ENCODE measurements at places on chromosomes 2 and 18.
A peak's percentile ranks its signal among the peaks of the same experiment; 100 is the strongest.

DNA sequence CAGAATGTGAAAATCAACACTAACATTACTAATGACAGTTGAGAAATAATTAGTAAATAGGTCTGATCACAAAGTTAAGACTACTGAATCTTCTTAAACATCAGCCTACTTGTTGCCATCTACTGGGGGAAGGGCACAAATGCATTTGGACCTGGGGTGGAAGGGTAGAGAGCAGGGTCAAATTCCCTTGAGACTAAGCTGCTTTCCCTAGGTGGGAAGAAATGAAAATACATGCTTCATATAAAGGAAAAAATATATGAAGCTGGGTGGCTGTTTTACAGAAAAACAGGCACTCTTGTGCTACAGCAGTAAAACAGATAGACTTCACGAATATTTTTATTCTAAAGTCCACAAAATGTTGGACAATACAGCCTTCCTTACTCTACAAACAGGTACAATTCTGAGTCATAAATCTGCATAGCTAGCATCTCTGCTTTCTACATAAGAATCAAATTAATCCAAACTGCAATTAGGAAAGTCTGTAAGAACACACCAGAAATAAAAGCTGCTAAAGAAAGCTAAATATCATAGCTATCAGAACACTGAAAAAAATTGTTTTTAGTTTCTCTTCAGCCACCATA is 10.9 kb downstream of the TRIP12 start:
- DNase-seq = no peak

DNA sequence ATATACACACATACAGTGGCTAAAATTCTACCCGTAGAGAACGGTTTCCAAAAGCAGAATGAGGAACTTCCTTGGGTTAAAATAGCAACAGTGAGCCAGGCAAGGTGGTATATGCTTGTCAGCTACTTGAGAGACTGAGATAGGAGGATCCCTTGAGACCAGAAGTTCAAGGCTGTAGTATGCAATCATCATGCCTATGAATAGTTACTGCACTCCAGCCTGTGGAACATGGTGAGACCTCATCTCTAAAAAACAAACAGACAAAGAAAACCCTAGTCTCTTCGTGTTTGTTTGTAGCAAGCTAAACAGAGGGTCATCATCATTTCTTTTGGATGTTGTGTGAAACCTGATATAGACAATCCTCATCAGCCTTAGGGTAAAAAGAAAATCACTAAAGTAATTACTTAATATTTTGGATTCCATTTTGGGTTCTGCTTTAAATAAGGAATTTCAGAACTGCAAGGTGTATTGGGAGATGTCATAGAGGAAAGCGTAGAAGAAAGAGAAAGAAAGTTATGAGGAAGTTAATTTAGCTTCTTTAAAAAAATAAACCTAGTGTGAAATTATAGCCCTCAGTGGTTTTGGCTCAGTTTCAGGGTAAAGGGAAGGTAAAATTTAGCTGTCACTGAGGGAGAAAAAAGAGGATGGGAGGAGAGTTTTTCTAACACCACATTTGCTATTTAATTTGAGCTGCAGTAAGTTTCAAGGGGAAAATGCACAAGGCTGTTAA is 46.5 kb downstream of the PLEK start:
- no peak for DNase-seq

DNA sequence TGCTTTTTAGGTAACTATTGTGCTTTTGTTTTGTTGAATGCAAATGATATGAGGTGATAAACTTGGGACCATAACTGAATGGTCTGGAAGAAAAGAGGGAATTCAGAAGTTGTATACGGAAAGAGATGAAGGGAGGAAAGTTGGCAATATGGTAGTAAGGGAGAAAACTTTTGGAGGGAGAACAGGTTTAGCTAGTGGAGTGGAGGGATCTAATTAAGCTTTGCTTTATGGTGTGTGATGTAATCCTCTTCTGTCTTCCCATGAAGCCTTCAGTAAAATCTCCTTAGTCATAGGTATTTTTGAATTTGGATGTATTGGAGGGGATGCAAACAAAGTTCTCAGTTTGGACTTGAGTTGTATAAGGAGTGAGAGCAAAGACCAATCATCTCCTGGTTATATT is 20.2 kb upstream of the RAB10 start:
- DNase-seq = no peak

DNA sequence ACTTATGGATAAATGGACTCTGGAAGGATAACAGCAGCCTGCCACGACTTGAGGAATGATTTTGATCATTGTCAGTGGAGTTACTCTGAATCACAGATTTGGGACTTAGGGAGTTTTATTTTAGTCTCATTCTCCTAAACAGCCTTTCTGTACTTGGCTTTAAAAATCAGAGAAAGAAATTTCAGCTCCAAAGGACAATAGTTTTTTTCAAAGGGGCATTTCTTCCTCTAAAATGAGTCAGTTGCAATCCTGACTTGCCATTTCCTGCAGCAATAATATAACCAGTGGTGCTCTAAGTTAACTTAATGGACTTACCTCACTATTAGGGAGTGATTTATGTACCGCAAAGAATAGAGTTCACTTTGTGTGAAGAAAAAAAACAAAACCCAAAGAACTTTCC is 35.1 kb upstream of the MTX2 start:
- DNase-seq = no peak

- no peak for DNase-seq
Observed at GRCh38 chr2:173021939-173022371, 53.7 kb upstream of the MAP3K20 start.

DNA sequence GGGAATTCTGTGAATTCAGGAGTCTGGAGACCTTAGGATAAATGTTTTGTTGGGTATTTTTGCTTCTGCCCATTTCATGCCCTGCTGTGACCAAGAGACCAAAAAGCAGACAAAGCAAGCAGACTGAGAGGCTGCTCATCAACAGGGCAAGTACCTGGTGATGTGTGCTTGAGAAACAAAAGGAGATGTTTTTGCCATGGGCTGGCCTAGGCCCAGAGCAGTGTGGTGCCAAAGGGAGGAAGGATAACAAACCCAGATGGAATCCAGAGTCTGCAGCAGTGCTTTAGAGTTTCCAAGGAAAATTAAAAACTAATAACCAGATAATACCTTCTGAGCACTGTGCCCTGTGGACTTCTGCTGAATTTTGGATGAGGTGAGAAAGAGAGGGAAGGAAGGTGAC is 538.4 kb downstream of the STK39 start:
- no peak for DNase-seq

DNA sequence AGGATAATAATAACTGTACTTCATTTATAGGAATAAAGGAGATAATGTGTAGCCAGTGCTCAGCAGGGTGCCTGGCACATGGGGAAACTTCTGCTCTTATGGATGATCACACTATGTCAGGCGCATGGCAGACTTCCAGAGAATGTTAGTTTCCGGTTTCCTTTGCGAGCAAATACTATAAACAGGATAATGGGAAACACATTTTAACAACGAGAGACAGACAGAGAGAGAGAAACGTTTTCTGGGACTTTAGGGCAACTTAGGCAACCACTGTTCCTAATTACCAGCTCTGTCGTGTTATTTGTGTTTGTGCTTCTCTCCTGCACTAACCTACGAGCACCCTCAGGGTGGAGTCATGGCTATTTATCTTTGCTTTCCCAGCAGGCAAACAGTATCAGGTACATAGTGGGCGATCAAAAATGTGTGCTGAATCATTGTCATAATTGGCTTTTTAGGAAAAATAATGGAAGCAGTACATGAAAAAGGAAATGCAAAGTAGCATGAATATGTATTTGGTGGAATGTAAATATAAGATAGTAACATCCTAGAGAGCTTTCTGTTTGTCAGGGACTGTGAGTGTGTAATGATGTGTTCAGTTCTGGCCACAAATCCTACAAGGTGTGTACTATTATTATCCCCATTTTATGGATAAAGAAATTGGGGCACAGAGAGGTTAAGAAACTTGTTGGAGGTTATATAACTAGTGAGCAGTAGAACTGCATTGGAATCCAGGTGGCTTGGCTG is 36.8 kb upstream of the IGFBP2 start:
- no peak for DNase-seq

GRCh38 chr2:6342273-6342920 is 523.3 kb downstream of the CMPK2 start:
- DNase-seq = no peak

- no peak for DNase-seq
Observed at GRCh38 chr2:141062031-141062430, 1068.8 kb downstream of the LRP1B start.

GRCh38 chr2:2027271-2027670 is 283.0 kb upstream of the PXDN start:
- no peak for DNase-seq

- peak; percentile 3 for DNase-seq
Observed at GRCh38 chr18:51235009-51235789, 37.7 kb upstream of the MEX3C start.

DNA sequence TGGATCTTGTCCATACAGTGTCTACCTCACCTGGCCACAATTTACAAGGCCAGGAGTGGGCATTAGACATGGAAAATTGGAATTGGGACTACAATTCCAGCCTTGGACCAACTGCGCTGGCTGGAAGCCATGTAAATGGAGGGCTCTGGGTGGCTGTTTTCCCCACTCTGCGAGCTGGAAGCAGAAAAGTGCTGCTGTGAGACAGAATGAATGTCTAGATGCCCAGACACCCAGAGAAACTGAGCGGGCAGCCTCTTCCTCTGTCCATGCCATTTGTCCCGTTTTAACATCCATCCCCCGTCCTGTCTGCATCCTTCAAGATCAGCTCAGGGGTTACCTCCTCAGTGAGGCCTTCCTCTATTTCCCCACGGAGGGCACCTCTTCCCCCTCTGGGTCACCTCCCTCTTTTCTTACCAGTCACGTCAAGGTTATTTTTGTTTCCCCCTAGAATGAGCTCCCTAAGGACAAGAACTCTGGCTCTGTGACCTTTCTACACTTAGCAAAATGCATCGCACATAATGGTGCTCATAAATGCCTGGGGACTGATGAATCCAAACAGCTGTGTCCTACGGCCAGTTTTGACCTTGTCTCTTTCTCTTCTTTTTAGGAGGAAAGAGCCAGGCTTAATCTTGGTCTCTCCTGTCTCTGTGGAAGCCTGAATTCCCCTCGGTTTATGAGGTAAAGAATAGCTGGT is 41.2 kb downstream of the MCFD2 start:
- no peak for DNase-seq

DNA sequence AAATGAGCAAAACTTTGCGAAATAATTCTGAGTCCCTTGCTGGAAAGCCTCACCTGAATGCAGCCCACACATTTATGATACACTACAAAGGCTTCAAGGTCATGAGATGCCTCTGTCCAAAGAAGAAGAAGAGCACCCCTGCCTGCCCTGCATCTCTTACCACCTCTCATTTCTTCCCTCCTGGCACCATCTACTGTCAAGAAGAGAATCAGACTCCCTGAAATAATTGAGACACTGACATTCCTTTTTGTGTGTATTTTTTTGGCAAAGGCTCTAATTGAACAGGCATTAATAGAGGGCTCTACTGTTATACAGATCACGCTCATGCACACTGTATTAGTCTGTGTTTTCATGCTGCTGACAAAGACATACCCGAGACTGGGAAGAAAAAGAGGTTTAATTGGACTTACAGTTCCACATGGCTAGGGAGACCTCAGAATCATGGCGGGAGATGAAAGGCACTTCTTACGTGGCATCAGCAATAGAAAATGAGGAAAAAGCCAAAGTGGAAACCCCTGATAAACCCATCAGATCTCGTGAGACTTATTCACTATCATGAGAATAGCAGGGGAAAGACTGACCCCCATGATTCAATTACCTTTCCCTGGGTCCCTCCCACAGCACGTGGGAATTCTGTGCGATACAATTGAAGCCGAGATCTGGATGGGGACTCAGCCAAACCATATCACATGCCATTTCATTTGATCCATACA is 176.3 kb downstream of the ALPK2 start:
- DNase-seq = no peak

DNA sequence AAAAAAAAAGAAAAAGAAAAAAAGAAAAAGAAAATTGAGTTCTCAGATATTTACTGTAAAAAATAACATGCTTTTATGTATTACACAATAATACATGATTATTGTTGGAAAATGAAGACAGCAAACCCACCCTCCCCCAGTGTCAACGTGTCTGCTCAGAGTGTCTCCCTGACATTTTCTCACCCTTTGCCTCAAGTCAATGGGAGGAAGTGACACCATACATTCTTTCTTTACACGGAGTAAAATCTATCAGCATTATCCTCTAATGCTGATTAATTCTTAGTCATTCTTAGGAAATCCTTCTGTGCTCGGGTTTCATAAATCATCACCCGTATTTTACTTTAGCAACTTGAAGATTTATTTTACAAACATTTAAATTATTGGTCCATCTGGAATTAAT is 32.0 kb downstream of the CTAGE1 start:
- DNase-seq = no peak

- no peak for DNase-seq
Observed at GRCh38 chr18:35507623-35508022, 9.9 kb upstream of the INO80C start.
